Occipital lobe (tissue), 3 donors: ENCODE measurements at places on chromosomes 16 and 17.

DNA sequence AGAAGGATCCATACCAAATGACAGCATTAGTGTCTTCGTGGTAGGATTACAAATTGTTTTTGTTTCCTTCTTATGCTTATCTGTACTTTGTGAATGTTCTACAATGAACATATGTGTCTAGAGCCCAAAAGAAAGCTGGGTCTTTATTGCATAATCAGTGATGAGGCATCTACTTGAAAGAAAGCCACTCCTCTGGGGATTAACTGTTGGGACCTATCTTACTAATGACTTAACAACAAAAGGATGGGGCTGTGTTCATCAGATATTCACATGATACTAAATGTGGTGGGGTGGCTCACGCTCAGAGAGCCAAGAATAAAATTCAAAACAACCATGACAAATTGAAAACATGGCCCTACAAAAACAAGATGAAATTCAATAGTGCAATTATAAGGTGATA lies 160.2 kb downstream of the RGS9 start:
- no peak for DNase-seq

DNA sequence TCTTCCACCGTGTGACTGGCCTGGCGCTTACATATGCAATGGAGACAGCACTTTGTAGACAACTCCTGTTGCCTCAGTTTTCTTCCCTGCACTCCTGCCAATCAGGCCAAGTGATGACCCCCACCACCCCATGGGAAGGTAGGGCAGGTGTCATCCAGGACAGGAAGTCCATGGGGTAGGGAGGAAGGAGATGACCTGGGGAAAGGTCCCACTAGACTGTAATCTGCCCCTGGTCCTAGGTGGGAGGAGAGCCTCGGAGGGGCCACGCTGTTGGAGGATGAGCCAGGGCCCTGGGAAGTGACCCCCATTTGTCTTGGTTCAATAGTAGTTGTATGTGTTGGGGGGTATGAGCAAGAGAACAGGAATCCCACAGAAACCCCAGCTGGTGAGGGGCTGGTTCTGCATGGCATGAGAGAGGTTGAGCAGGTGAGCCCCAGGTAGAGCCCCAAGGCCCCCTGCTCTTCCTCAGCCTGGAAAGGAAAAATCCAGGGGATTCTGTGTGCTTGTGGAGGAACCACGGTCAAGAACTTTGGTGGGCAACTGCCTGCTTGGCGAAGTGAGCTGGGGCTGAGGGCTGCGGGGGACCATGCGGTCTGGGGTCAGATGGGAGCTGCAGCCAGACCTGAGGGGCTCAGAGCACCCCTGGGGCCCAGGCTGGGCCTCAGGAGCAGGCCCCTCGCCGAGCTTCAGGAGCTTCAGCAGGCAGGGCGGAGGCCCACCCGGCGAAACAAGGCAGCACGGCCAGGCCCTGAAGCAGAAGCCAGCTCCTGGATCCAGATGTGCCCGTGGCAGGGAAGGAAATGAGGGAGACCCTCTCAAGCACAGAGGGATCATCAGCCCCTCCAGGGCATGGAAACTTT lies 50.7 kb downstream of the NT5M start:
- no peak for DNase-seq

DNA sequence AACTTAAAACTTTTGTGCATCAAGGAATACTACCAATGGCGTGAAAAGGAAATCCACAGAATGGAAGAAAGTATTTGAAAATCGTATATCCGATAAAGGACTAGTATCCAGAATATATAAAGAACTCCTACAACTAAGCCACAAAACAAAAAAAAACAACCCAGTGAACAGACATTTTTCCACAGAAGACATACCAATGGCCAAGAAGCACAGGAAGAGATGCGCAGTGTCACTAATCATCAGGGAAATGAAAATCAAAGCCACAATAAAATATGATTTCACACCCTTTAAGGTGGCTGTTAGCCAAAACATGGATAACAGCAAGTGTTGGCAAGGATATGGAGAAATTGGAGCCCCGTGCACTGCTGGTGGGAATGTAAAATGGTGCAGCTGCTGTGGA lies 203.3 kb downstream of the SEC14L1 start:
- no peak for DNase-seq

DNA sequence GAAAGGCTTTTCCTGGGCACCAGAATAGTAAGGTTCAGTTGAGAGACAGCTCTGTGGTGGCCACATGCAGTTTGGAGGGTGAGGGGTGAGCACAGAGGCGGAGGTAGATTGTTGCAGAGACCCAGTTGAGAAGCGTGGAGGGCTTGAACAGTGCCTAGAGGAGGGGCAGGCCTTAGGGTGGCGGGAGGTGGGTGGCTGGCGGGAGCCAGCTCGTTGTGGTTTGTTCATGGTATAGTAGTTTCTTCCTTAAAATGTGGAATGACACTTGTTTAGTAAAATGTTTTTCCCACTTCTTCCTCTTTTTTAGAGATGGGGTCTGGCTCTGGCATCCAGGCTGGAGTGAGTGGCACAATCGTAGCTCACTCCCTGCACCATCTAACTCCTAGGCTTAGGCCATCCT lies 14.2 kb downstream of the USP10 start:
- no peak for DNase-seq

GRCh38 chr17:50426472-50426782 lies 409 bp downstream of the ACSF2 start:
- no peak for DNase-seq

- DNase-seq = no peak
Measured at GRCh38 chr17:69268543-69269014, 40.0 kb upstream of the ABCA10 start.

GRCh38 chr17:75478508-75478907 lies 22.1 kb downstream of the TMEM94 start:
- DNase-seq = no peak

DNA sequence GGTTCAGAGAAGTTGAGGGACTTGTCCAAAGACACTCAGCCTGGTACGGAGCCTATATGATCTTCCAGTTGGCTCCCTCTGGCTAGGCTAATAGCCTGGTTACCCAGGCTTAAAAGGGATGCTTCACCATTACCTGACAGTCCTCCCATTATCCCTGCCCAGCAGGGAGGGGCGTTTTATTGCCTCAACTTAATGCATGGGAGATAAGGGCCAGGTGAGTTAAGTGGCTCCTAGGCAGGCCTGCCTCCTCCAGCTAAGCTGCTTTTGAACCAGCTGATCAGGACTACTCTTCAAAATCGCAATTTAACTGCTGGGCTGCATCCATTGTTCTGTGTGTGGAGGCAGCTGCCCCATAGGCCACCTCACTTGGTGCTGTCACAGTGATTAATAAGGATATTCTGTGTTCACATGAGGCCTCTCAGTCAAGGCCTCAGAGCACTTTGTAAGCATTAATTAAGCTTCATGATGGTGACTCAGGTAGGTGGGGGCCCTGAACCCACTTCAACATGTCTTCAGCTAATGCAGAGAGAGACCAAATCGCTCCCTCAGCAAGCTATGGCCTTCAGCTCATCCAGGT lies 27.9 kb downstream of the SMPD3 start:
- no peak for DNase-seq

- no peak for DNase-seq
Measured at GRCh38 chr16:1198194-1198593, 26.9 kb downstream of the TPSG1 start.

GRCh38 chr16:11076259-11077018 lies 132.1 kb downstream of the CLEC16A start:
- DNase-seq = no peak

DNA sequence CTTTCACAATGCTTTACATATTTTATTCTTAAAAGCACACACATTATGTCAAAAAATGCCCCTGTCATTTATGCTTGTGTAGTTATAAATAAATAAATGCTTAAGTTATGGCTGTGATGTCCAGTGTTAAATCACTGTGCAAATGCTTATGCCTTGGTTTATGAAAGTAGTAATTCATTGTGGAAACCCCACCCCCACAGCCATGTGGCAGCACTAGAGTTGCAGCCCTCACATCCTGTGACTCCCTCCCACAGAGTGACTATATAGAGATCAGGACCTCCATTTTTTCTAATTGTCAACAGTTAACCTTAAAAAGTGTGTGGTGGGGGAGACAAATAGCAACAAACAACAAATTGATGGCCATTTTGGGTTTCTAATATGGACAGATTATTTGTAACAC lies 2.4 kb downstream of the SKAP1 start:
- DNase-seq = no peak

- no peak for DNase-seq
Measured at GRCh38 chr16:68892214-68892613, 48.9 kb downstream of the TANGO6 start.

DNA sequence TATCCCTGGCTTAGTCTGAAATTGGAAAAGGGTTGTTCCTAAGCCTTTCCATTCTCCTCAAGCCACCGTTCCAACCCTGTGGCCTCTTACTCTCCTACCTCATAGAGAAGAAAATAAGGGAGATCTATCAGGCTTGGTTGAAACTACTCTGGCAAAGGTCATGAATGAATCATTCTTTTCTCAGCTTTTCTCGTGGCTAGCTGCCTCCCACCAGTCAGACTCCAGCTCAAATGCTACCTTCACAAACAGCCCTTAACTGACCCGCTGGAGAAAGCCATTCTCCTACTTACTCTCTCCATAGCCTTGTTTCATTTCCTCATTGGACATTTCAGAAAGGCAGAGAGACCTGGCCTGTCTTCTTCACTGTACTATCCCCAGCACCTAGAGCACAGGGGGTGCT lies 8.9 kb downstream of the MYH10 start:
- DNase-seq = no peak
